ENCODE measurements at places on chromosomes 2 and 18.

GRCh38 chr2:215396595-215397313 lies 39.1 kb downstream of the FN1 start:
- no peak for DNase-seq

- DNase-seq = peak; percentile 36
Measured at GRCh38 chr2:111227716-111228141, 107.0 kb downstream of the BCL2L11 start.

- no peak for DNase-seq
Measured at GRCh38 chr18:78901923-78902794, 77.5 kb upstream of the SALL3 start.

DNA sequence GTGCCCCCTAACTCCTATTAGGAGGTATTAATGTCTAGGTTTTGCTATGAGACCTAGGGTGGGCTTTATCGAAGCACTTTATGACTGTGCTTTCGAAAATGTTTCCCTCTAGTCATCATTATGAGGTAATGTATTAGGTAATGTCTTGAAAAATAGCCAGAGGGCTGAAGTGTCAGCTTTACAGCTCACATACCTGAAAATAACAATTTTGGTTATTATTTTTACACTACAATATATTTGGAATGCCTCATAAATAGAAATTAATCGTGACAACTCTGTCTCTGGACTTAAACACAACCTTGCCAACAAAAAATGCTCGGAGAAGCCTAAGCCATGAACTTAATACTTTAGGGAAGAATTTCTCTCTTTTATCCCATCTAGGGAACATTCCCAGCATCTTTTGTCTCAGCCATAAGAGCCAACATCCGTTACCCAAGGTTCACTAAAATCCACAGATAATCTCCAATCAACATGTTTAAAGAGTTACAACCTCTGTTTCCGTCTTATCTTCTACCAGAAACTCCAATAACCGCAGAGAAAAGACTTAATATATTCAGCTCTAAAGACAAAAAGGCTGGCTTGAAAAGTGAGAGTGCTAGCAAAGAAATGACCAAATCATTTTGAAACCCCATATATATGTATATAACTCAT lies 130.9 kb upstream of the RND3 start:
- DNase-seq = no peak

DNA sequence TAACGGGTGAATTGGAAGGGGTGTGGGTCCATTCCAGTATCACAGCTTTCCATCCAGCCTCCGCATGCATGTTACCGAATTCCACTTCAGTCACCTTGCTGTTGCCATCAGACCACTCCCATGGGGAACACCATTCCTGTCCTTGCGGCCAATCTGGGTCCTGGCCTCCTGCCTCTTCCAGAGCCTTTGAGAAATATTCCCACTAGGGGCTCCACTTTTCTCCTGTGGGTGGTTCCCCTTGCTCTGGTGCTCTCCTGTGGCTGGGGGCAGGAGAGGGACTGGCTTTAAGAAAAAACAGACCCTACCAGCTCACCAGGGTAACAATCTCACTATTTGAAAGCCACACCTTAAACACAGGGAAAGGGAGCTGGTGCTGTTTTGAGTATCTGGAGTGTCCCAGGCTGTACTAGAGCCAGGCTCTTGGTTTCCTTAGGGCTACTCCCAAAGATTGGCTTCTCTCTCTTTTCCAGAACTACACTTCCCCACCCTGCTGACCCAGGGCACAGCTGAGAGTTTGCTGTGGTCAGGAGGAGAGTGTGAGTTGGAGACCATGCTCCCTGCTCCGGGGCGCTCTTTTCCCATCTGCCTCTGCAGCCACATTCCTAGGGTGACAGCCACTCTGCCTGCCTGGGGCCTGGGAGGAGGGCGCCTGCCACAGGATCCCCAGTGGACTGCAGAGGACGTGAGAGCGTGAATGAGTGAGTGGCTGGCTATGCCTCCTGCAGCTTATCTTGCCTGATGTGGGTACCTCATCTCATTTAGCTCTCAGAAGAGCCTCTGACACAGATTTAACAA lies 460.8 kb upstream of the HS6ST1 start:
- DNase-seq = no peak

- no peak for DNase-seq
Measured at GRCh38 chr18:25946540-25946939, 143.9 kb downstream of the SS18 start.

GRCh38 chr2:206415618-206416243 lies 27.6 kb upstream of the ADAM23 start:
- DNase-seq = no peak

DNA sequence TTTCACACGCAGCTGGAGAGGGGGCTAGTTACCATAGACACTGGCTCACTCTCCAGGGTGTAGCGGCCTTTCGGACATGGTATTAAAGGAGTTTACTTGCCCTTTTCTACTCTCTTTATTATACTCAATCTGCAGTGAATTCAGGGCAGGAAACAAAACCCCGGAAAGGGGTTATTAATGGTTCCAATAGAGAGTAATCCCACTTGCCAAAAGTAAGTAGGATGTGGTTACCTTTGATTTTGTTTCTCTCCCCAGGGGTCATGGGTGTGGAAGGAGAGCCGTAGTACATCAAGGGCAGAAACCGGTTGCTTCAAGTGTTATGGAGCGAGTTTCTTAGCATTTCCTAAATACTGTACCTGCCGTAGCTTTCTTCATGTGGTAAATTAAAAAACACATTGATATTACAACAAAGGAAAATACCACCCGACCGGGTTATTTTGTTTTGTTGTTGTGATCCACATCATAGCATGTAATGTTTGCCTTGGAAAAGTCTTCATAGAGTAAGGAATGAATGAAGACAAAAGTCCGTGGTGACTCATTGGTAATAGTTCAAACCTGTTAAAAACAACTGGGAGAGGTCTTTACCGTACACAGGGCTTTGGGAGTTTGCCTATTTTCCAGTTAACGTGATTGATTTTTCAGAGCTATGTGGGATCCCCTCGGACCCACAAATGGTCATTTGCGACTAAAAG lies 71.5 kb downstream of the SLC4A3 start:
- no peak for DNase-seq

- no peak for DNase-seq
Measured at GRCh38 chr2:198326431-198326830, 522.0 kb downstream of the PLCL1 start.

GRCh38 chr2:49914281-49914680 lies 760.0 kb upstream of the FSHR start:
- DNase-seq = no peak
